ENCODE measurements at places on chromosomes 4 and X.

DNA sequence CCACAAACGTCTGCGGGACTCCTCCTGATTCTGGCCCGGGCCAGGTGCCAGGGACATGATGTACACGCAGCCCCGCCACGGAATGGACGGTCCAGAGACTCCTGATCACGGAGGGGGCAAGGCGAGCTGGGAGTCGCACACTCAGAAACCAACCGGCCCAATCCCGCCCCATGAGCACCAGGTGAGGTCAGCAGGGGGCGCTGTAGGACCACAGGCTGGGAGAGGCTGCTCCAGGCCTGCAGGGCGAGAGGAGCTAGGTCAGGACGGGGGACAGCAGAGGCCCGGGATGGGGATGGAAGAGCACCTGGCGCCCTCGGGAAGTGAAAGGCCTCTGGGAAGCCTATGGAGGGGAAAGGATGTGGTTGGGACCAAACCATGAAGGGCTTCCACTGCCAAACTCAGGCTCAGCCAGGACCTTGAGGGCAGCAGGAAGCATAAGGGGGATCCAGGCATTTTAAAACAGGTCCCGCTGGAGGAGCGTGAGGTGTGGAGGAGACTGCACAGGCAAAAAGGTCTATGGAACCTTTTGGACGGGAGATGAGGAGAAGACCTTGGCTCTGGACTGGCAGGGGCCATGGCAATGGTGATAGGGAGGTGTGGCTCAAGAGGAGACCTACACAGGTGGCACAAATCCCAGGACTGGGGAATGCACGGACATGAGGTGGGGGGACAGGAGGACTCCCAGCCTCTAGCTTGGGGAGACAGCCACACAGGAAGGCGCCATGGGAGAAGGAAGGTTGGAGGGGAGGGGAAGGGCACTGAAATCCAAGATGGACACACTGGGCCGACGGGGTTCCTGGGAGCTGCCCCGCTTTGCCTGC is 79.2 kb downstream of the MTMR1 start:
- peak; percentile 54 for DNase-seq

DNA sequence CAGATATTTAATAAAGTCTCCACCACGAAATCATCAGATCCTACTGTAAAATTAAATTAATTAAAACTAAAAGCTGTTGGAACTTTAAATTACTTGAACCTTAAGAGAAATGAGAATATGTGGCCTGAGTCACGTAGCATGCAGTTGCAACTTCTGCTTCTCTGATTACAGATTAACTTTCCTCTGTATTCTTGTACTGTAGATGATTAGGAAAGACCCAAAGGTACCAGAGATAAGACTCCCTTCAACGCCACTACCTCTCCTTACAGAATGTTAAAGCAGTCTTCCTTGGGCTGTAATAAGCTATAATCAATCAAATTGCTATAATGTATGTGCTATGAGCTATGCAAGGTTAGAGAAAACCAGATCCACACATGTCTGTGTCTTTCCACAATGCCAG is 47.9 kb downstream of the FAM13A start:
- no peak for DNase-seq

DNA sequence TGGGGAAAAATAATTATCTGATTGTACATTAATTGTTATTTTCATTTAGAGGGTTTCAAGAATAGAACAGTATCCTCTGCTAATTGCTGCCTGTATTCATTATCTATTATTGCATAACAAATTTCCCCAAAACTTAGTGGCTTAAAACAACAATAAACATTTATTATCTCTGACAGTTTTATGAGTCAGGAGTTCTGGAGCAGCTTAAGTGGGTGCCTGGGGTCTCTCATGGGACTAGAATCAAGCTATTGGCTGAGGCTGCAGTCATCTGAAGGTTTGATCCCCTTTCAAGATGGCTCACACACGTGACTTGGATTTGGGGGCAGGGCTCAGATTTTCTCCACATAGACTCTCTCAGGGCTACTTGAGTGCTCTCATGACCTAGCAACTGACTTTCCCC is 98.1 kb upstream of the JADE1 start:
- DNase-seq = no peak

DNA sequence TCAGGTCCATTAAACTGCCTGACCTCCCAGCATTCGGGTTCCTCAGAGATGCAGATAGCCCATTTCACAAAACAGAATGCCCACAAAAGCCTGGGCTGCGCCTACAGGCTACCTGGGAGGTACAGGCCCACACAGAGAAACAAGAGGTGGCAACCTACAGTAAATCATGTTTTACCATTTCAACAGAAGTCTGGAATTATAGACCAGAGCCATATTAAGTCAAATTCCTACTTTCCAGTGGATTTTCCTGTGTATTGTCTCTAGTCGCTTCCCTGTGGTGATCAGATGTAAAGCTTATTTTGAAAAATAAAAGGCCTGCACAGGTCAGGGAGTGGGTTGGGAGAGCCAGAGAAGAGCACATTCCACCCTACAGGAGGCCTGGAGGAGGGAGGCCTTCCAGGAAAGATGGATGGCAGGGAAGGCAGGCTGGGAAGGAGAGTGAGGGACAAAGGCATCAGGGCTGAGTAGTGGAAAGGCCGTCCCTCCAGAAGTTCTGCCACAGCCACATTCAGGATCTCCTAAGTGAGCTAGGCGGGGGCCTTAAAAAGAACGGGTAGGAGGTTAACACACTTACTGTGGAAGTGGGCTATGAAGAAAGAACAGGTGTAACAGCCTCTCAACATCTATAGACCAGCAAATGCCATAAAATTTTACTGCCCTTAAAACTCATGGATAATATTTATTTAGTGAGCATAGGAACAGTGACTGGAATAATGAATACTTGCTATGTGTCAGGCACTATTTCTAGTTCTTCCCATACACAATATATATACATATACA is 19.0 kb upstream of the USO1 start:
- no peak for DNase-seq

DNA sequence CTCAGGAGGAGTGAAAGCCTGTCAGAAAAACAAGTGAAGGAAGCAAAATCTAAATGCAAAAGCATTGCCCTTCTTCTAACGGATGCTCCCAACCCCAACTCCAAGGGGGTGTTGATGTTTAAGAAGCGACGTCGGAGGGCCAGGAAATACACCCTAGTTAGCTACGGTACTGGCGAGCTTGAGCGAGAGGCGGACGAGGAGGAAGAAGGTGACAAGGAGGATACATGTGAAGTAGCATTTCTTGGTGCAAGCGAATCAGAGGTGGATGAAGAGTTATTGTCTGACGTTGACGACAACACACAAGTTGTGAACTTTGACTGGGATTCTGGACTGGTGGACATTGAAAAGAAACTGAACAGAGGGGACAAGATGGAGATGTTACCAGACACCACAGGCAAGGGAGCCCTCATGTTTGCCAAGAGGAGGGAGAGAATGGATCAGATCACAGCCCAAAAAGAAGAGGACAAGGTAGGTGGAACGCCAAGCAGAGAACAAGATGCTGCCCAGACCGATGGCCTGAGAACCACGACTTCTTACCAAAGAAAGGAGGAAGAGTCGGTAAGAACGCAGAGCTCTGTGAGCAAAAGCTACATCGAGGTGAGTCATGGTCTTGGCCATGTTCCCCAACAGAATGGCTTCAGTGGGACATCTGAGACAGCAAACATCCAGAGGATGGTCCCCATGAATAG is 105.6 kb upstream of the MYOZ2 start:
- no peak for DNase-seq

- no peak for DNase-seq
These were observed 206.6 kb downstream of the SPRY1 start for GRCh38 chr4:123603165-123603564.

GRCh38 chr4:173527103-173527891 is 2.7 kb downstream of the HAND2 start:
- DNase-seq = no peak

- DNase-seq = no peak
These were observed 391.5 kb upstream of the IGFBP7 start for GRCh38 chr4:57501720-57502119.

DNA sequence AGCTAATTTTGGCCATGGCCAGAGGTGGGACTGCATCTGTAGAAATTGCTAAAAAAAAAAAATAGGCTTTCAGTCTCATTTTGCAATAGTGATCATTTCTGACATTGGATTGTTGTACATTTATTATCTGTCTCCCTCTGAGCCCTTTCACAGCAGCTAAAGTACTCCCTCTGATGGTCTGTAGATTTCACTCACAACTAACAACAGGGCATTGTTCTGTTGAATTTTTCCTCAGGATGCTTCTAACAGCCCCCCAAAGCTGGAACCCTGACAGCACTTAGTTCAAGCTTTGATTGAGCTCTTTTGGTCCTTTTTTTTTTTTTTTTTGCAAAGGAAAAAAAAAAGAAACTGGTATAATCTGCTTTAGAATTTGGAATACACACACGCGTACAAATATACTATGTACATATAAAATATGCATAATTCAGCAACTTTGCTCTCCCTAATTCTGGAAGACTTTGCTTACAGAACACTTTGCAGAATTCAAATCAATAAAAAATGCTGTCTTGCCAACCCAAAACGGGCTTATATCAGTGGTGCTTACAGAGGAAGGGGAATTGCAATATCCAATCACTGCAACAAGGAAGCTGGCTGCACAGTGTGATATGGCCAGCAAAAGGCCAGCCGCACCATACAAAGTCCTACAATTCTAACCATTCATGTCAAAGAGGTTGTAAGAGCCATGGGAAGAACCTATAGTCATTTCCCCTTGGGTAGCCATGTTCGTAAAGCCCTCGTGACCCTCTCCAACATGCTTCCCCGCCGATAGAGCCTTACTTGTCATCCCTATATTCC is 406.4 kb downstream of the SMARCA1 start:
- DNase-seq = no peak

- no peak for DNase-seq
These were observed 104.9 kb upstream of the ARMCX2 start for GRCh38 chrX:101764538-101764937.
